Activated naive CD4-positive, alpha-beta T cell treated with anti-CD3 and anti-CD28 coated beads for 36 hours (primary cell): ENCODE measurements at places on chromosomes 4 and X.

DNA sequence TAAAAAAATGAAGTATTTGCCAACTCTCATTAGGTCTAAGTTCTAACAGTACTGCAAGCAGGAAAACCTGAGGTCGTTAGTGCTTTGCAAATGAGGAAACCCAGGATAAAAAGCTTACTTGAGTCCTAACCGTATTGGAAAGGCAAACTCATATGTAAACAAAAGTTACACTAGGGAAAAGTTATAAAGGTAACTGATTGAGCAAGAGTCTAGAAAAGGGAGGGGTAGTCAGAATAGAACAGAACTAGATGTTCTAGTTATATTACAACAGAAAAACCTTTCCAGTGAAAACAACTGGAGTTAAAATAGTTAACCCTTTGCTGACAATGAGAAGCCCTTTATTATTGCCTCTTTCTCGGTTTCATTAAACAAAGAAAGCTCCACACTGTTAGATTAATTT, 66.4 kb upstream of the MAOA start:
- DNase-seq = no peak

GRCh38 chr4:136412708-136413107, 1119.6 kb downstream of the PCDH18 start:
- no peak for DNase-seq

DNA sequence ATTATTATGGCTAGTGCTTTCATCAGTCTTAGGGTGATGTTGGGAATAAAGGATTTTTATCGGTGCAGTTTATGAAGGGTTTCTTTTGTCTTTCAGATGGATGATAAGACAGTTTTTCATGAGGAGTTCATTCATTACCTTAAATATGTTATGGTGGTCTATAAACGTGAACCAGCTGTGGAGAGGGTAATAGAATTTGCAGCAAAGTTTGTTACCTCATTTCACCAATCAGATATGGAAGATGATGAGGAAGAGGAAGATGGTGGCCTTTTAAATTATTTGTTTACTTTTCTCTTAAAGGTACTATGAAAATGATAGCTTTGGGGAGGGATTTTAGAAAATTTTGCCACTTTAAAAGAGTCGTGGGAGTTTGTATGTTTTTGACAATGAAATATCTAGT, 1.3 kb downstream of the NCAPG start:
- DNase-seq = no peak

GRCh38 chr4:73021634-73022033, 47.9 kb downstream of the COX18 start:
- peak; percentile 25 for DNase-seq

DNA sequence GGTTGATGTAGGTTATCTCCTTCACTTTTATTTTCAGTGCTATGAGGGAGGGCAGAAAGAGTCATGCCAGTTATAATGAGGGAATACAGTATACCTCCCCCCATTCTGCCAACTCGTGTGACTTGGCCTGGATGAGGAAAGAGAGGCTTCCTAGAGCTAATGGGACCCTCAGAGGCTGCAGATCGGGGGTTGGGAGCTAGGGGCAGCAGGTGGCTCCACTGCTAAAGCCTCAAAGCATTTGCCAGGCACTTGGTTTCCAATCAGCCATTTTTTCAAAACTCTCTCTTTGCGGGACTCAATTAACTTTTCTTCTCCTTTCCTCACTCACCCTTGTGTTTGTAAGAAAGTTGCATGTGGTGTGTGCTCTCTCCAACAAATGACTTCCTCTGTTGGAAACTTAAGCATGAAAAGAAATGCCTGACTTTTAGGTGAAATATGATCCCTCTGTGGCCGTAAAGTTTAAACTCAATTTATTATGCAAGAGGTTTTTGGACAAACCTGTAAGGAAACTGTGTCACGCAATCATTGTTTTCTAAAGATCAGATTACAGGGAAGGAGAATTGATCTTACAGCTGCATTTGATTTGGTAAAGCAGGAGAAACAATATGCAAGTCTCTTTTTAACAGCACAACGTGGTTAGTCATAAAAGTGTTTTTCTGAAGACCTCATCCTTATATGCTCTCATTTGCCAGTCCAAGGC, 7.0 kb downstream of the SFRP2 start:
- DNase-seq = no peak

DNA sequence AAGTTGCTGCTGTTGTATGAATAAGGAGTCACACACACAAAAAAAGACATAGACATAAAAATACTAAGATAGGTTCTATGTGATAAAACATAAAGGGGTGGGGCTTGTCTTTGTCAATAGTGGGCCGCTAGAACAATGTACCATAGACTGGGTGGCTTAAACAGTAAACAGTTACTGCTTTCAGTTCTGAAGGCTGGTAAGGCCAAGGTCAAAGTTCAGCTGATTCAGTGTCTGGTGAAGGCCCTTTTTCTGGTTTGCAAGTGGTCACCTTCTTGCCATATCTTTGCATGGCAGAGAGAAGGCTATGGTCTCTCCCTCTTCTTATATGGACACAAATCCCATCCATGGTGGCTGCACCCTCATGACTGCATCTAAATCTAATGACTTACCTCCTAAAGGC, 1980.7 kb downstream of the PCDH7 start:
- DNase-seq = no peak

GRCh38 chr4:176313596-176314336, 6.0 kb upstream of the SPCS3 start:
- DNase-seq = no peak

GRCh38 chr4:72994670-72995069, 74.8 kb downstream of the COX18 start:
- no peak for DNase-seq

- DNase-seq = peak; percentile 13
Measured at GRCh38 chr4:55866973-55867574, 13.6 kb downstream of the EXOC1 start.

DNA sequence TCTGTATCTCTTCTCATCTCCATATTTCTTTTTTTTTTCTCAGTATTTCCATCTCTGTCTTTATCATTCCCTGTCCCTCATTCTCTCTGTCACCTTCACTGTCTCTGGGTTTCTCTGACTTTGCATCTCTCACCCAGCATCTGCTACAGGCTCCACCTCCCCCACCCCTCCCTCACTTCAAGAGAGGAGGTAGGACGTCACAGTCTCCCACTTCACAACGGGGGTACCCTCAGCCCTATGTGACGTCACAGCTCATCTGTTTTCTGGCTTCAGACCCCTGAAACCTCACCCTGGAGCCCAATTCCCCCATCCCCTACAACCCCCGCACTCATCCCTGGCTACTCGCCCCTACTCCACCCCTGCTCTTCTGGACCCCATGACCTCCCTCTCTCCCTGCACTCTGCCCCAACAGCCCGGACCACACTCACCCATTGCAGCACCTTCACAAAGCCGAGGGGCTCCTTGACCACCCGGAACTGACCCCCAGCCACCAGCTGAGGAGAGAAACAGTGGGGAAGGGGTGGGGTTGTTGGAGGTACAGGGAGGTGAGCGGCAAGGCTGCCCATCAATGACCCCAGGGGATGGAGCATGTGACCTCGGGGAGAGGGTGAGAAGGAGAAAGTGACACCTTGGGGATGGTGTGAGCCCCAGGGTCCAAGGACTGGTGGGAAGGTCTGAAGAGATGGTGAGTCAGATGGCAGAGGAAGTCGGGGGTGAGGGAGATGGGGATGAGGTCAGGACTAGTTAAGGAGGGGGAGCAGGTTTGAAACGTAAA, 1.3 kb downstream of the SYP start:
- no peak for DNase-seq

GRCh38 chr4:5203993-5204310, 152.7 kb downstream of the STK32B start:
- DNase-seq = no peak

GRCh38 chrX:74509989-74510388, 88.7 kb downstream of the SLC16A2 start:
- DNase-seq = no peak

- no peak for DNase-seq
Measured at GRCh38 chr4:91958596-91958995, 345.2 kb upstream of the GRID2 start.

- peak; percentile 87 for DNase-seq
Measured at GRCh38 chrX:107678957-107679740, 50.8 kb downstream of the PRPS1 start.

- DNase-seq = no peak
Measured at GRCh38 chrX:110046001-110046400, 43.1 kb downstream of the TMEM164 start.

- peak; percentile 32 for DNase-seq
Measured at GRCh38 chr4:89336818-89337420, 29.3 kb upstream of the GPRIN3 start.

- no peak for DNase-seq
Measured at GRCh38 chrX:119477812-119478232, 9.6 kb downstream of the SLC25A5 start.

DNA sequence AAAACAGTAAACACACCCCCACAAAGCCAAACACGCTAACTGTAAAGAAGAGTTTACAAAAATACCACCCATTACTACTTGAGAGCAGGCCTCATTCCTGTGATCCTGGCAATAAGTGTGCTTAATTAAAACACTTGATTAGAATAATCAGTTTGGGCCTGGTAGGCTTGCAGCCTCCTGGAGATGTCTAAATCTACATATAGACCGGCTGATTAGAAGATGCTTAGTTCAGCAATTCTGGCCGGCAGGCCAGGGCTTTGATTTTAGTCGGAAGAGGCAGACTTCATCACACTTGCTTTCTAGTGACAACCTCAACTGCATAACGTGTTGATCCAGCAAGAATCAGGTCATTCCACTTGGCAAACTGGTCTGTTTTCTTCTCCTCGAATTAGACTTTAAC, 114.0 kb downstream of the DCTD start:
- no peak for DNase-seq

DNA sequence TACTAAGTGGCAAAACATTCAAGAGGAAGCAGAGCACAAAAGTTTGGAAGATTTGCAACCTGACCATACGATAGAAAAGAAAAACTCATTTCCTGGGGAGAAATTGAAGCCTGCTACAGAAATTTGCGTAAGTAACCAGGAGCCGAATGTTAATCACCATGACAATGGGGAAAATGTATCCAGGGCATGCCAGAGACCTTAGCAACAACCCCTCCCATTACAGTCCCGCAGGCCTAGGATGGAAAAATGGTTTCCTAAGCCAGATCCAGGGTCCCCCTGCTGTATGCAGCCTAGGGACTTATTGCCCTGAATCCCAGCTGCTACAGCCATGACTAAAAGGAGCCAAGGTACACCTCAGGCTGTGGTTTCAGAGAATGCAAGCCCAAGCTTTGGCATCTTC, 472.2 kb upstream of the KLHL4 start:
- DNase-seq = no peak

GRCh38 chr4:38162240-38162784, 202.1 kb downstream of the PTTG2 start:
- DNase-seq = no peak

- DNase-seq = no peak
Measured at GRCh38 chrX:7420717-7421116, 272.8 kb upstream of the PUDP start.

- no peak for DNase-seq
Measured at GRCh38 chr4:157806184-157806583, 366.6 kb downstream of the GASK1B start.

DNA sequence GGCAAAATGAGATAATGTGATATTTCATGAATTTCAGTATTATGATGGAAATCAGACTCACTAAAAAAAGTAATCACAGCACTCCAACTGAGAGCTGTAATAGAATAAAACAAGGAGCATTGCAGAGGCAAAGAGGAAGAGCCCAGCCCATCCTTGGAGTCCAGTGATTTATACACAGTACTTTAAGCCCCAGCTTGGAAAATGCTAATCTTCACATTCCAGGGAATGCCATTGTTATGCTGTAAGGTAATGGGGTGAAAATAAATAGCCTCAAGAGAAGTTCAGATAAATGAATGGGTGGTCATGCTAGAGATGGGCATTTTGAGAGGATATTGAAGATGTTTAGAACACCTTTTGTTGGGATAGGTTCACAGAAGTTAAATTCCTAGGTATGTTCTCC, 190.3 kb upstream of the TAPT1 start:
- DNase-seq = no peak

- no peak for DNase-seq
Measured at GRCh38 chr4:172895699-172896098, 272.9 kb upstream of the GALNT7 start.

GRCh38 chr4:139330283-139330682, 28.0 kb upstream of the NDUFC1 start:
- DNase-seq = no peak

GRCh38 chr4:14877246-14878225, 124.7 kb upstream of the CPEB2 start:
- no peak for DNase-seq

GRCh38 chr4:123787512-123788080, 391.0 kb downstream of the SPRY1 start:
- no peak for DNase-seq

GRCh38 chrX:123230798-123231197, 46.7 kb downstream of the GRIA3 start:
- DNase-seq = no peak

DNA sequence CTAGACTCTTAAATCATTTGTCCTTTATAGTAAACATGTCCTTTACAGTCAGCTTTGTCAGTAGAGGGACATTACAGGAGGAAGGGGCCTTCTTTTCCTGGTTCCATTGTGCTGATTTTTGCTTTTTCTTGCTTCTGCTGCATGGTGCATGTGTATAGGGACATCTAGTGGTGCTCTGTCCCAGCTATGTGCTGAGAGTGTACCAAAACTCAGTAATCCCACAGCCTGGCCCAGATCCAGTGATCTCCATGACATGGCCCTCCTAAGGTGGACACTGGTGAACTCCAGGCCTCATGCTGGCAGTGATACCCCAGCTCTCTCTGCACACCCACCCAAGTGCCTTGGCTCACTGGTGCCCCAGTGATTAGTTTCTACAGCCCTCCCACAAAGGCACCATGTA, 45.2 kb downstream of the MAGEB17 start:
- DNase-seq = peak; percentile 5

- no peak for DNase-seq
Measured at GRCh38 chrX:40844471-40844870, 109.1 kb upstream of the MED14 start.

DNA sequence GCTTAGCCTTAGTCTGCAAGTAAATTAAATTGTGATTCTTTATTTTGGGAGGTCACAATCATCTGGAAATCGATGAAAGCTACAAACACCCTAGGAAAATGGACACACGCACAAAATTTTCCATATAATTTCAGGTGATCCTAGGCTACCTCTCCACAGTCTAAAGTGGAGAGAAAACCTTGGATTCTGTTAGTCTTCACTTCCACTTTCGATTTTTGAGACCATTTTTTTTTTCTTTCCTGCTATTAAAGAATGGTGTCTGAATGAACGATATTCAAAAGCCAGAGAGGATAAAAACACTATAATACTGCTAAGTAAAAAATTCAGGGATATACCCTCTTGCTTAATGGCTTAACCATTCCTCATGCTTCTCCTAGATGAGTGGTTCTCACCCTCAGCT, 1.7 kb downstream of the FBXL5 start:
- DNase-seq = no peak
